ENCODE measurements at places on chromosomes 11 and 22.

- DNase-seq = no peak
These were observed 24.1 kb downstream of the SUN2 start for GRCh38 chr22:38731703-38732161.

DNA sequence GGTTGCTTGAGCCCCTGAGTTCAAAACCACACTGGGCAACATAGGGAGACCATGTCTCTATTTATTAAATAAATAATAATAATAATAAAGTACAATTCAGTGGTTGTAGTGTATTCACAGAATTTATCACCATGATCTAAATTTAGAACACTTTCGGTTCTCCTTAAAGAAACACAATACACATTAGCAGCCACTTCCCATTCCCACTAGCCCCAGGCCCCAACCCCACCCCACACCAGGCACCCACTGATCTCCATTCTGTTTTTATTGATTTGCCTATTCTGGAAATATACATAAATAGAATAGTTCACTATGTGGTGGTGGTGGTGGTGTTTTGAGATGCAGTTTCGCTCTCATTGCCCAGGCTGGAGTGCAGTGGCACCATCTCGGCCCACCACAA lies 45.7 kb downstream of the BCL2L13 start:
- DNase-seq = no peak

DNA sequence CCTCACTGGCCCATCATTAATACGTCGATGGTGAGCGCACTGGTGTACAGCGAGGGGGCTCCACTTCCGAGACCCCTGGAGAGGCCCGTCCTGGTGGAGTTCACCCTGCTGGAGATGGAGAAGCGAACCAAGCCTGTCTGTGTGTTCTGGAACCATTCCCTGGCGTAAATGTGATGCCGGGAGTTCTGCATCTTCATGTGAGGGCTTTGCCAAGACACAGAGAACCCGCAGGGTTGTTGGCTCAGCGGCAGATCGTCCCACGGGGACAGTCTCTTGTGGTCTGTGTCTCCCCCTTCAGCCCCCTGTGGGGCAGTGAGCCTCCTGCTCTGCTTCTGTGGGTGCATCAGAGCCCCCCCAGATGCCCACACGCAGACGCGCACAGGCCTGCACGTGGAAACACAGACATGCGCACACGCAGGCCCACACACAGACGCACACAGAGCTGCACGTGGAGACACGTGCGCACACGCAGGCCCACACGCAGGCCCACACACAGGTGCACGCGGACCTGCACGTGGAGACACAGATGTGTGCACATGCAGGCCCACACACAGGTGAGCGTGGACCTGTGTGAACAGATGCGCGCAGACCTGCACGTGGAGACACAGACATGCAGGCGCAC lies 55.8 kb upstream of the PRODH start:
- no peak for DNase-seq

DNA sequence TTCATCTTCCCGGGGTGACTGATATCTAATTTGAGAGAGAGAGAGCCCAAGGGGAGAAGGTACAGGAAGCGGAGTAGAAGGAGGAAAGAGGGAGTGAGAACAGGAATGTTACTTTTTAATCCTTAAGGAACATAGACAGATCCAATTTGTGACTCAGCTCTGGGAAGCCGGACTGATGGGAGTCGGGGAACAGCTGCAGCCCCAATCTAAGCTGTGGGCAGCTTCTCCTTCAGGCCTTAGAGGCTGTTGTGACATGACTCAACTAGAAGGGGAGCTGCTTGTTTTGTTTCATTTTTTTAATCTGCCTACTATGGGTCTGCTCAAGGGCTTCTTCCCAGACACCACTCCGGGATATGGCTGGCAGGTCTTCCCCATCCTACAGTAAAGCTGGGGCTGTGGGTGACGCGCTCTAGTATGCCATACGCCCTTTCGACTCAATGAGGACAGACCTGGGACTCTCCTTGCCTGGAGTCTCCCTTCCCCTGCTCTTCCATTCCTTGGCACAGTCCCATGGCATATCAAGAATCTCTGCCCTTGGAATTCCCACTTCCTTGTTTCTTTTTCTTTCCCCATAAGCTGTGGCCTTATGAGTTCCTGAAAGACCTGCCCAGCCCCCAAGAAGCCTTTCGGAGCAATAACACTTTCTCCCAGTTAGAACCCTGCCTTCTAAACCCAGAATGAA lies 103.3 kb upstream of the AKIP1 start:
- no peak for DNase-seq

DNA sequence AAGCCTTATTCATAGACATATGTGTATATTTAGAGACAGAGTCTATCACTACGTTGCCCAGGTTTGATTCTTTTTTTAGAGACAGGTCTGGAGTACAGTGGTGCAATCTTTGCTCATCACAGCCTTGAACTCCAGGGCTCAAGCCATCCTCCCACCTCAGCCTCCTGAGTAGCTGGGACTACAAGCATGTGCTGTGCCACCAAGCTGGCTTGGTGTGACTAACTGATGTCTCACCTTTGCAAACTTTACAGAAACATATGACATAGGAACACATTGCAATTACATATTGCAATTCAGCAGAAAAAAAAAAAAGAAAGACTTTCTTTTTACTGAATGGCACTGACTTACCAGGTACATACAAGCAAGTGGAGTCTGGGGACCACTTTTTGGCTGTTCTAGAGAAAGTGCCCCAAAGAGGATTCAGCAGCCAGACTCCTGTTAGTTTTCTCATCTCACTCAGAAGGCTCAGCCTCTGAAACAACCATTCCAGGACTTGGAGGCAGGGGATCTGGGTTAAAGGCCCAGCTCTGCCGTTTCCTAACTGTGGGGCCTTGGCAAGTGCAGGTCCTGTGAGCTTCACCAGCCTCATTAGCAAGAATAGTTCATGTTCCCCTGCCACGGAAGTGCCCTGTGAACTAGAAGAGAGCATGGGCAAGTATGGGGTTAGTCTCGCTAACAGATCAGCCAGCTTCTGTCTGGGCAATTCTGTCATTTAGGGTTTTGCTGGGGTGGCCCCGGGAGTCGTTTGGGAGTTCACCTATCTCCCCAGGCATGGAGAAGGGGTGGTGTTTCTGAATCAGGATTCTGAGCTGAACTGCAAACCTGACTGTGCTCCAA lies 11.3 kb upstream of the NFAM1 start:
- no peak for DNase-seq

- no peak for DNase-seq
These were observed 631.4 kb upstream of the LUZP2 start for GRCh38 chr11:23865341-23865975.

DNA sequence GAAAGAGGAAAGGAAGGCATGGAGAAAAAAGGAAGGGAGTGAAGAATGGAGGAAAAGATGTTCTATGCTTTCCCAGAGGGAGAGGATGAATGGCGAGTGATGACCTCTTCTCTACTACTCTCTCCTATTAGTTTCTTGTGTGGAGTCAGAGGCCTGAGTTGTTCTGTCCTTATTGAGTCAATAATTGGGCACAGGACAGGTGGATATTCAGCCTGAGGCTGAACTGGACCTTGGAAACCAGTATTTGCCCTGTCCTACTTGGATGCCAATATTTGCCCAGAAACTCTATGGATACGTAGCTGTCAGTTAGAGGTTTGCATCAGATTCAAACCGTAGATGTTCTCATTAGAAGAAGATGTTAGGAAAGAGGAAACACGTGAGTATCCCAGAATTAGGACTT lies 17.6 kb upstream of the SWAP70 start:
- no peak for DNase-seq

GRCh38 chr11:96334219-96334618 lies 8.8 kb downstream of the MAML2 start:
- DNase-seq = no peak

- DNase-seq = no peak
These were observed 85.3 kb upstream of the GAL start for GRCh38 chr11:68598816-68599653.

GRCh38 chr11:13338427-13339069 lies 61.0 kb downstream of the BMAL1 start:
- DNase-seq = no peak

DNA sequence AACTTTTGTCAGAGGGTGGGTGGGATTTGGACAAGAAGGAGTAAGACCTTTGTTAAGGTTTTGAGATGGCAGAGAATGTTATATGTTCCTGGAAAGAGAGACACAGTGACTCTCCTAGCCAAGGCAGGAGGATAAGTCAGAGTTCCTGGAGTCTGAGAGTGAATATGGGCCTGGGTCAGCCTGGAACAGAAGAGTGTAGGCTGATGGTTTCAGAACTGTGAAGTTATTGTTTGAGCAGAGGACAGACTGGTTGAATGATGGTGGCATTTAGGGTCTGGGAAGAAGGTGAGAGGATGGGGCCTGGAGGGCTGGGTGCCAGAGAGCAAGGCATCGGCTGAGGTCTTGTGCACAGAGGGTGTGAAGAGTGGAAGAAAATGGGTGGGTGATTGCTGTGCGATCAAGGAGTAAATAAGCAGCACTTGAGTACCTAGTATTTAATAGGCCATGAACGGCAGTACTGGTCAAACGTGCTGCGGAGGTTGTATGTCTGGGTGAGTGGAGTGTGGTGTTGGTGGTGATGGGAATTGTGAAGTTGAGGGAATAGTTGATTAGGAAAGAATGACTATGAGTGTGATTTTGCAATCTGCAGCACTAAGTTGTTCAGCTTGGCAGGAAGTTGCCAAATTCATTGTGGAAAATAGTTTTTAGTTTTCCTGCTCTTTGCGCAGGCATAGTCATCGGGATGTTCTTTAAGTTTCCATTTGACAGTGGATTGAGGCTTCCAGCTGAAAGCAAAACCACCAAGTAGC lies 1.8 kb downstream of the PANX1 start:
- no peak for DNase-seq

- no peak for DNase-seq
These were observed 782 bp downstream of the SMARCB1 start for GRCh38 chr22:23787600-23787896.

- no peak for DNase-seq
These were observed 27.9 kb upstream of the SUSD2 start for GRCh38 chr22:24153353-24153752.

DNA sequence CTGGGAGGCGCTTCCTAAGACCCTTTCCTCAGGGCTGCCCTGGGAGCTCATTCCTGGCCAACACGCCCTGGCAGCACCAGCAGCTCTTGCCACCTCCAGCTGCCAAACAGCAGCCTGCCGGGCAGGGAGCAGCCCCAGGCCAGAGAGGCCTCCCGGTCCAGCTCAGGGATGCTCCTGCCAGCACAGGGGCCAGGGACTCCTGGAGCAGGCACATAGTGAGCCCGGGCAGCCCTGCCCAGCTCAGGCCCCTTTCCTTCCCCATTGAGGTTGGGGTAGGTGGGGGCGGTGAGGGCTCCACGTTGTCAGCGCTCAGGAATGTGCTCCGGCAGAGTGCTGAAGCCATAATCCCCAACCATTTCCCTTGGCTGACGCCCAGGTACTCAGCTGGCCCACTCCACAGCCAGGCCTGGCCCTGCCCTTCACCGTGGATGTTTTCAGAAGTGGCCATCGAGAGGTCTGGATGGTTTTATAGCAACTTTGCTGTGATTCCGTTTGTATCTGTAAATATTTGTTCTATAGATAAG lies 7.6 kb downstream of the SLC39A13 start:
- no peak for DNase-seq

DNA sequence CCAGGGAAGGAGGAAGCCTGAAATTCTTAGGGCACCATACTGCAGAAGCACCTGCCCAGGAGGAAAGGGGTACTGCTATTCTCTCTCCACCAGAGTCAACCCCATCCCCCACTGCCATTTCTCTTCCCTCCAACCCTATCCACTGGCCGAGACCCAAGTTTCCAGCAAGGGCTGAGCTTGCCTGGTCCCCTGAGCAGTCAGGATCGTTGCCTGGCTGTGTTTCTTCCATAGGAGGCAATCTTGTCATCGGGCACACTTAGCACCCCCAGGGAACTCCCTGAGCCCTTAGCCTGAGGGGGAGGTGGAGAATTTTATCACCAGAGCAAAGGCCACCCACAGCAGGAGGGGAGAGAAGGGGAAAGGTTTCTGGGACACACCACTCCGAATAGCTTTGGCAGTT lies 115.8 kb upstream of the NECTIN1 start:
- no peak for DNase-seq

DNA sequence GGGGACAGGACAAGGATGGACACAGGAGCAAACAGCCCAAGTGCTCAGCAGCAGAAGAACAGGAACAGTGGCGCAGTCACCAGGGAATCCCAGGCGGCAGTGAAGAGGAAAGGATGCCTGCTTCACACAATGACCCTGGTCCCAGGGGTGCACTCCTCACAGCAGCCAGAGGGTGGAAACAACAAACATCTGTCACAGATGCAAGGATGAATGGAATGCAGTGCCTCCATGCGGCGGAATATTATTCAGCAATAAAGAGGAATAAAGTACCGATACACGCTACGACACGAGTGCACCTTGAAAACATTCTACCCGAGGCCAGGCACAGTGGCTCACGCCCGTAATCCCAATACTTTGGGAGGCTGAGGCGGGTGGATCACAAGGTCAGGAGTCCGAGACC lies 12.7 kb downstream of the CSNK1E start:
- DNase-seq = no peak

GRCh38 chr11:102293873-102294601 lies 23.2 kb upstream of the BIRC3 start:
- no peak for DNase-seq

DNA sequence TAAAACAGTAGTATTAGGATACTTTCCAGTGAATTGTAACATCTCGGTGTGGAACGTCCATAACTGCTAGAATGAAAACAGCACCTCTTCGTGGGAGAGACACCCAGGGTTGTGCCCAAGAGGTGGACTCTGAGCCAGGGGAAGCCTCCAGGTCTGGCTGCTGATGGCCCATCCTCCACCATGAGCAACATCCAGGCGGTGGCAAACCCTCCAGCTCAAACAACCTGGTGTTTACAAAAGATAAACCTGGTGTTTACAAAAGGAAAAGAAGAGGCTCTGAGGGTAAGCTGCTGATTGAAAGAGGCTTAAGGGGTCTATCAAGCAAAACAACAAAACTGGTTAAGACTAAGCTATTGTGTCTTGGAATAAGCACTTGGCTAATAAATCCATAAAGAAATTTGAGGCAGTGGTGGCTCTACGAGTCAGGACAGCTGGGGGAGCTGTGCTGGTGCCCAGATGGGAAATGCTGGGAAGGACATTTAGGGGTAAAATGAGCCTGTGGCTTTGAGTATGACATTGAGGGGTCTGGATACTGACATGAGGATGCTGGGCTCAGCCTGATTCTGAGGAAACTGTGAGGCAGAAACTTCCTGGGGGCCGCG lies 909.0 kb downstream of the BRD1 start:
- DNase-seq = no peak

DNA sequence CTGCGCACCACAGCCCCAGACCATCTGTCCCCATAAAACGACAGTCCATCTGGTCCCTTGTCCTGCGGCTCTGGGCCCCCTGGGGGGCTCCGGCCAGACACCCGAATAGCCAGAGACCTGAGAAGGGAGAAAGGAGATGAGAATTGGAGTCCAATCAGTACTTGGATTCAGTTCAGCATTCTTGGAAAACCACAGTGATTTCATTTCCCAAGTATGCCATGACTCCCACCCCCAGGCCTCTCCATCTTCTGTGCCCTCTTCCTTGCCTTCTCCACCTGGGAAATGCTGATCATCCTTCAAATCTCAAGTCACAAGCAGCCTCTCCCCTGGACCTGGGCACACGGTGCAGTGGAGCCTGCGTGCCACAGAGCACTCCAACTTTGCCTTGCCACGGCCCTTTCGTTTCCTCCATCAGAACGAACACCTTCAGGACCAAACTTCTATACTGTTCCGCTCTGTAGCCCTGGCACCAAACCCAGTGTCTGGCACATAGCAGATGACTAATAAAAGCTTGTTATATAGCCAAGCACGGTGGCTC lies 10.9 kb upstream of the MFNG start:
- DNase-seq = no peak
